Keratinocyte (primary cell): ENCODE measurements at places on chromosomes 3 and 15. TPM values are rescaled to one million over a fixed set of nuclear protein-coding genes. Genes with fewer than 3 reads are reported as not detected.

DNA sequence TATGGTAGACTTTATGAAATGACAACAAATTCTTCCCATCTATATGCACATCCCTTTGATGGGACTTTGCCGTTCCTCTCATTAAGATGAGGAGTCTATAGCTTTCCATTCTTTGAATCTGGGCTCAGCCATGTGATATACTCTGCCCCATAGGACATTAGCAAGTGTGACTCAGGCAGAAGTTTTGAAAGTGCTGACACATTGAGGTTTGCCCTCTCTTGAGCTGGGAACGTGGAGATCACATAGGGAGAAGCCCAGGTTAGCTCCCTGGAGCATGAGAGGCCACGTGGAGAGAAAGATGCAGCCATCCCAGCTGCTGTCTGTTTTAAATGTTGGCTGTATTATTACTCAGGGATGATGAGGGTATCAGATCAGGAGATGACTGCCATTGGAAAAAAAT lies 67.7 kb upstream of the OXTR start:
- DNase-seq, result no peak

GRCh38 chr3:52238761-52239701 lies at the start of gene TWF2:
Gene TWF2 (minus strand): TSS chr3:52239158. CDS start chr3:52239016, 142 bp downstream.
- DNase-seq, result no peak

- DNase-seq, result no peak
Observed at GRCh38 chr3:154034797-154035330, 86.3 kb upstream of the ARHGEF26 start.

DNA sequence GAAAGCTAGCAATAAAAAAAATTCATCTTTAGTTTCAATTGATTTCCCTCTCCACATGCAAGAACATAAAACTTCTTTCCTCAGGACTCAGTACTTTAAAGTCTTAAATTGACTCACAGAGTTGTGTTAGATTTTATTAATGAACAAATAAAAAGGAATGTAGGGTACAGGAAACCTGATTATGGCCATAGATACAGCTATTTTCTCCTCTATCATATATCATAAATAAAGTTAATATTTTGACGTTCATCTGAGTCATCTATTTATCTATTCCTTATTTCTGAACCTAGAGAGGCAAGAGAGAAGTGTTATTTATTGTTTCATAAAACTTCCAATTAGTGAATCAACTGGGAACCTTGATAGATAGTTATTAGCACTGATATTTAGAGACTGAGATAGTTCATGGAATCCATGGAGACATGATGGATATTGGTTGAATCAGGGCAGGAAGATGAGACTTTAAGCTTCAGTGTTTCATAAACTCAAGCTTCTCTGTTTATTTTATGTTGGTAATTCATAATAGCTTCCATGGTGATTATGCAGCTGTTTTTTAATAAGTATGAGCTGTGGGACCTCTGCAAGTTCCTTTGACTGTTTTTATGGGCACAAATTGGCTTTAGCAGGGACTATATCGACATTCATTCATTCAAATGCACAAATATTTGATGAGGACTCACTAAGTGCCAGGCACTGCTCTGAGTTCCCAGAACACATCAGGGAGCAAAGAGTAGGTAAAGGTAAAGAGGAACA lies 143.5 kb upstream of the TGFBR2 start:
- DNase-seq, result no peak

- DNase-seq, result no peak
Observed at GRCh38 chr3:163368168-163368567, 1710.1 kb downstream of the SI start.

DNA sequence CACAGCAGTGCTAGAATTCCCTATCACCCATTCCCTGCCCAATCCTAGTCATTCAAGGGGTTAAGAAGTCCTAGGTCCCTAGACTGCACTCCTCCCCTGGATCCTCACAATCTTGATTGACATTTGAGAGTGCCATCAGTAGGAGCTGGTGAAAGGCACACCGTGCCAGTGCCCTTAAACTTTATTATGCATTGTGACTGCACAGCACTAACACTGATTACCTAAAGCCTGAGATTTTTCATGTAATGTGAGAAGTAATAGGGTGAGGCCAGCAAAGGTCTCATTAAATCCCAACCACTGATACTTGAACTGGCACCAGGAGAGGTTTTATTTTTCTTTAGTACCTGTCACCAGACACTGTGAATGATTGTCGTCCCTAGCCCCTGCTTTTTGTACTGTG lies 16.3 kb downstream of the GXYLT2 start:
- DNase-seq, result no peak

DNA sequence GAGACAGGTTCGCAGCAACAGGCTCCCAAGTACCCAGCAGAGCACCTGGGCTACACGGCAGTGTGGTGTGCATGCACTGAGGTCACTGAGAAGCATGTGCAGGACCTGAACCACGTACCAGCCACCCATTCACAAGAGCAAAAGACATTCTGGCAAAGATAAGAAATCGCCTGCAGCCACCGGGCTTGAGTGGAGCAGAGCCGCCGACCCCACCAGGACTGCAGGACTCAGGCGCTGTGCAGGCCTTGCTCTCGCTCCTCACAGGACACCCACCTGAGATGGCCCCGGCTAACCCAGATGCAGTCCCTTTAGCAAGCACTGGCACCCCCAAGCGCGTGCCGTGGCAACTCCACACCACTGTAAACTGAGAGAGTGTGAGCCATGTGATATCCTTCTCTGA lies 32.3 kb upstream of the OCA2 start:
- DNase-seq, result no peak

GRCh38 chr15:70538278-70538677 lies 225.1 kb downstream of the UACA start:
- no peak for DNase-seq

DNA sequence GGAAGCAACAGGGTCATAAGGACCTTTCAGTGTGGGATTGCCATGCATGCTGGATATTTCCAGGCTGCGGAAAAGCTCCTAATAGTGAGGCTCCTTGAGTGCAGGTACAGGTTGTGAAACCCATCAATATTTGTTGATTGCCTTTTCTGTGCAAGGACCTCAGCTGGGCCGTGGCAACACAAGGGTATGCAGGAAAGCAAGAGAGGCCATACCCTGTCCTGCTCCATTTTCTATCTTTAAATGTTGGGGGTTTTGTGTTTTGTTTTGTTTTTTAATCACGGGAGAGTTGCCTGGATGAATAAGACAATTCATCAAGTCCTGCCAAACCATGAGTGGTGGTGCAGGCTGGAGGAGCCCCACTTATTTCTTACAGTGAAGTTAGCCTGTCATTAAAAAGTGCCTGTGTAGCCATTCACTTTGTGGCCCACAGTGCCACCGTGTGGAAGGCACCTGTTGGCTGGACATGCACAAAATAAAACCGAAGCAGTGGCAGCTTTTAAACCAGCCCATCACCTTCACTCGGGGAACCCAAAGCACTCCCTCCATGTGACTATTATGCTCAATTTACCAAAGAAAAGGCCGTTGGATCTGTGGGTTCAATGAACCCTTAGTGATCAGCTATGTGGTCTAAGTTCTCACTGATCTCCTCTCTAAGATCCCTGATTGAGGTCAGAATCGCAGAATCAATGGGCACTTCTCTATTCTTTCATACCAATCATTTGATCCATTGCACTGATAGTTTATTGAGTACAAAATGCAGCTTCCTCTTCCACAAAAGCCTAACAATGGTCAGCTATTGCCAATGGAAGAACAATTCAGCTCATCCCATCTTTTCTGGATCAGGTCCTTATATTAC lies 42.2 kb downstream of the CLDN18 start:
- no peak for DNase-seq

DNA sequence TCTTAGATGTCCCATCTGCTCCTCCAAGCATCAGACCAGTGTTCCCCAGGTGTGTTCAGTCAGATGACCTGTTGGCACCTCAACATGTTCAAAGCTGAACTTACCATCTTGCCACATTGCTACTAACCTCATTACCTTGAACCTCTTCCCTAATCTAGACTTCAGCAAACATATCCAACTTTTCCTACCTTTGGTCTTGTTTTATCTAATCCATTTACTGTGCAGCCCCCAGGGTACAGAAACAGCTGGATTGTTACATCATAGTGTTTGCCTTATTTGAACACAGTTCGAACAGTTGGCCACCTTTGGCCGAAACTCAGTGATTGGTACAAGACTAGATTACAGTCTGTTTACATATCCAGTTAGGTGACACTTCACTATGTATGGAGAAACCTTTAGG lies 36.1 kb upstream of the MCF2L2 start:
- DNase-seq, result no peak

DNA sequence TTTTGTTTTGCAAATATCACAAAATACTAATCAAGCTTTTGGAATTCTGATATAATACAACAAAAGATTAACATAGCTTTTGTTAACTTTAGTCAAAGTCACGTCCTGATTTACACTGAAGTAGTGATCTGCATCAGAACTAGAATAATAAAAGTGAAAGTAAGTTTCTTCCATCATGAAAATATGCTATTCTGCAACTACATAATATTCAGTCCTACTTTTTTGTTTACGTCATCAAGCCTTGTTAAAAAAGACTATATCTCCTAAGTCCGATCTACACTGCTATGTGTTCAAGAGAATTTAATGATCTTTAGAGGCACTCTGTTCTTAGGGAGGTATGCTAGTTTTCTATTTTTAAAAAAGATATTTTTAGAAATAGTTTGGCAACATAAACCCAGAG lies 330.1 kb downstream of the ARPP21 start:
- no peak for DNase-seq

DNA sequence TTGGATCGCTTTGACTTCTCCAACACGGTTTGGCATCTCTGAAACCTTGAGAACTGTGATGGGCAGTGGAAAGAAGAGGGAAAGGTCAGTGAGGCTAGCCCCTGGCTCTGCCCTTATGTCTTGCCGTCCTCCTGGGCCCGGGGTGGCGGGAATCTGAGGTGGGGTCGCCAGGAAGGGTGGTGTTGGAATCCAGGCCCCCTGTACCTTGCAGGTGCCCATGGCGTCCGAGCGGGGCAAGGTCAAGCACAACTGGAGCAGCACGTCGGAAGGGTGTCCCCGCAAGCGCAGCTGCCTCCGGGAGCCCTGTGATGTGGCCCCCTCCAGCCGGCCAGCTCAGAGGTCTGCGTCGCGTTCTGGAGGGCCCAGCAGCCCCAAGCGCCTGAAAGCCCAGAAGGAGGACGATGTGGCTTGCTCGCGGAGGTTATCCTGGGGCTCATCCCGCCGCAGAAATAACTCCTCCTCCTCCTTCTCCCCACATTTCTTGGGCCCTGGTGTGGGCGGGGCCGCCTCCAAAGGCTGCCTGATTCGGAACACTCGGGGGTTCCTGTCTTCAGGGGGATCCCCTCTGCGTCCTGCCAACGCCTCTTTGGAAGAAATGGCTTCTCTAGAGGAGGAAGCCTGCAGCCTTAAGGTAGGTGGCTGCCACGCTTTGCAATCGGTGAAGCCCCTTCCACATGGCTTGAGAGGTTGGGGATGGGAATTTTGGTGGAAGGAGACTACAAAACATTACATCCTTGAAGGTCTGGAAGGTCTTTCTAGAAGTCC lies 907 bp downstream of the TATDN2 start:
- DNase-seq, result no peak

- DNase-seq, result no peak
Observed at GRCh38 chr15:90540768-90541167, 11.0 kb downstream of the CRTC3 start.

GRCh38 chr15:100764778-100765466 lies 114.7 kb upstream of the ALDH1A3 start:
- no peak for DNase-seq

GRCh38 chr3:153026026-153026425 lies 136.0 kb upstream of the RAP2B start:
- no peak for DNase-seq

DNA sequence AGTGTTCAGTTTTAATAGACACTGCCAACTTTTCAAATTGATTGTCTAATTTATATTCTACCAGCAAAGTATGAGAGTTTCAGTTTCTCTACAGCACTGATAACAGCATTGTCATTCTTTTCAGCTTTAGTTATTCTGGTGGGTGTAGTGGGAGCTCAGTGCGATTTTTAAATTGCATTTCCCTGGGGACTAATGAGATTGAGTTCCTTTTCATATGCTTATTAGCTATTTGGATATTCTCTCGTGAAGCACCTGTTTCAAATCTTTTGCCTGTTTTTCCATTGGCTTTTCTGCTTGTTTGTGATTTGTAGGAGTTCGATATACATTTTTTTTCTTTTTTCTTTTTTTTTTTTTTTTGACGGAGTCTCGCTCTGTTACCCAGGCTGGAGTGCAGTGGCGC lies 18.8 kb upstream of the IDH2 start:
- DNase-seq, result no peak

- no peak for DNase-seq
Observed at GRCh38 chr3:105014631-105015030, 352.1 kb upstream of the ALCAM start.

- no peak for DNase-seq
Observed at GRCh38 chr15:100663915-100664281, 61.5 kb downstream of the ASB7 start.

DNA sequence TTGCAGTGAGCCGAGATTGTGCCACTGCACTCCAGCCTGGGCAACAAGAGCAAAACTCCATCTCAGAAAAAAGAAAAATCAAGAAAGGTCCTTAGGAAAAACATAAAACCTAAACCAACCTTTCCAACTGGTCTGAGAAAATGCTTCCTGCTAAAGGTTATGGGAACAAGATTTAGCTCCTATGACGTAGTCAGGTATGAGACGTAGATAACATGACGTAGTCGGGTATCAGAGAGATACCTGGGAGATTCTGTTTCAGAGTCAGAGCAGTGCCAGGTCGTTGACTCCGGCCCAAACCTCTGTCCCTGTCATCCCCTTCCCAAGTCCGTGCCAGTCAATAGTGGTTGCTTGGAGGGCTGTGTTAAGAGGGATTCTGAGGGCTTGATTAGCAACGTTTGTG lies 39.9 kb downstream of the LMCD1 start:
- no peak for DNase-seq

- DNase-seq, result no peak
Observed at GRCh38 chr15:58924327-58924726, 9.2 kb downstream of the SLTM start.

- no peak for DNase-seq
Observed at GRCh38 chr15:45653702-45654424, 19.0 kb downstream of the SQOR start.

- DNase-seq, result no peak
Observed at GRCh38 chr3:15206662-15207576, 873 bp downstream of the CAPN7 start.

GRCh38 chr3:23421811-23422516 lies 218.8 kb downstream of the UBE2E2 start:
- no peak for DNase-seq

Gene NAALADL2
- polyA plus RNA-seq, result 0.63 to 0.87 TPM (median 0.75 TPM) in 3 replicates

Gene MAP1A
- 0.13 to 0.18 TPM (median 0.14 TPM) in 3 replicates for polyA plus RNA-seq

Gene MUC20
- 0.21 to 0.33 TPM (median 0.25 TPM) in 3 replicates for polyA plus RNA-seq

Gene SPINT1
- polyA plus RNA-seq, result 30.1 to 146 TPM (median 40.9 TPM) in 3 replicates

Gene PDIA5
- 23.5 to 29.8 TPM (median 29.6 TPM) in 3 replicates for polyA plus RNA-seq

Gene LARP6
- 36.5 to 72.9 TPM (median 66.1 TPM) in 3 replicates for polyA plus RNA-seq

Gene ESYT3
- polyA plus RNA-seq, result 0.49 to 0.63 TPM (median 0.62 TPM) in 3 replicates

Gene PLA2G4E
- 1.1 to 6.7 TPM (median 3.5 TPM) in 3 replicates for polyA plus RNA-seq

Gene CTXND1
- not detected in 3 replicates for polyA plus RNA-seq

Gene C3orf70
- polyA plus RNA-seq, result 0.01 TPM in 1 of 3 replicates, not detected in the others

Gene SERPINI2
- polyA plus RNA-seq, result not detected in 3 replicates

Gene ECE2
- polyA plus RNA-seq, result not detected in 3 replicates

Gene ENTPD3
- polyA plus RNA-seq, result 11.5 to 20.5 TPM (median 12.9 TPM) in 3 replicates

Gene PPP1R14D
- not detected in 3 replicates for polyA plus RNA-seq

Gene OR5K2
- not detected in 3 replicates for polyA plus RNA-seq

Gene CCDC66
- 5.1 to 11.3 TPM (median 8.0 TPM) in 3 replicates for polyA plus RNA-seq

Gene SLC2A2
- polyA plus RNA-seq, result not detected in 3 replicates

Gene MOBP
- polyA plus RNA-seq, result not detected in 3 replicates

Gene SH3BP5
- 11.7 to 13.4 TPM (median 13.3 TPM) in 3 replicates for polyA plus RNA-seq

Gene PAQR9
- polyA plus RNA-seq, result not detected in 3 replicates
